ENCODE measurements at places on chromosomes 4 and X.

- DNase-seq, result no peak
Measured at GRCh38 chr4:12966726-12967125, 517.4 kb downstream of the RAB28 start.

- no peak for DNase-seq
Measured at GRCh38 chr4:146329050-146329716, 114.8 kb downstream of the REELD1 start.

DNA sequence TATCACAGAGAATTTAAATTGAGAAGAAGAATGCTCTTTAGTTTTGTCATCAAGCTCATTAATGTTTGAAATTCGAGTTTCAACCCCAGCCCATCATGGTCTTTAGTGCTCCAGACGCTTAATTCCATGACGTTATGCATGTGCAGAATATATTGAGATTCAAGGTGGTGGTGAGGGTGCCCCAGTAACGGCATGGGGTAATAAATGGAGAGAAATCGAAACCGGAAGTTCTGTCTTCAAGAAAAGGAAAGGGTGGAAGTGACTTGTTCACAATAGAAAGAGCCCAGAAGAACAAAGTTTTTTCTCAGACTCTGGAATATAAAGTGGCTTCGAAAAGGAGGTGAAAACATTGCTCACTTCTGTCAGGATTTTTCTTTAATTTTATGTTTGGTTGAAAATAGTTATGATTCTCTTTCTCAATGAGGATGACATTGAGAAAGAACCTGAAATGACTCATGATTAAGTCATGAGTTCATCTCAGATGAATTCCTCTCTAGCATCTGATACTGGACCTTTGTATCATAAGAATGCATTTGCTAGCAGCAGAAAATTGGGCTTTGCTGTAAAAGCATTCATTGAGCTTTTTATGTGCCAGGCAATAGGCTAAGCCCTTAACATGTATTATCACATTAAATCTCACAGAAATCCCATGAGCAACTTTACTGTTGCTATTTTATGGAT, 779 bp upstream of the DDX60L start:
- no peak for DNase-seq

GRCh38 chr4:38455092-38455862, 208.7 kb upstream of the KLF3 start:
- DNase-seq, result no peak

- no peak for DNase-seq
Measured at GRCh38 chr4:16365036-16365569, 138.8 kb upstream of the TAPT1 start.

DNA sequence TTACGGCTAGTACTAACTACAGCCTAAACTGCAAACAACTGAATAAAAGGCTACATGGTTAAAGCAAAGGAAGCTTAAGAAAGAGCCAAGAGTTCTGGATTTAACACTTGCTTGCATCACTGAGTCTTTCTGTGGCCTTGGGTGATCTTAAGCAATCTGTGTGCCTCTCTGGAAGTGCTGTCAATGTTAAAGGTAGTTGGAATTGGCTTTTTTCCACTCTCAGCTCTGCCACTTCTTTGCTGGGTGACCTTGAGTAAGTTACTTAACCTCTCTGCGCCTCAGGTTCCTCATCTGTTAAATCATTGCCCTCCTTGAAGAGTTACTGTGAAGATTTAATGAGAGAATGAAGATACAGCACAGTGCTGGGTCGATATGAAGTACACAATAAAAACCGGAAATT, 15.7 kb downstream of the SLC2A9 start:
- no peak for DNase-seq

DNA sequence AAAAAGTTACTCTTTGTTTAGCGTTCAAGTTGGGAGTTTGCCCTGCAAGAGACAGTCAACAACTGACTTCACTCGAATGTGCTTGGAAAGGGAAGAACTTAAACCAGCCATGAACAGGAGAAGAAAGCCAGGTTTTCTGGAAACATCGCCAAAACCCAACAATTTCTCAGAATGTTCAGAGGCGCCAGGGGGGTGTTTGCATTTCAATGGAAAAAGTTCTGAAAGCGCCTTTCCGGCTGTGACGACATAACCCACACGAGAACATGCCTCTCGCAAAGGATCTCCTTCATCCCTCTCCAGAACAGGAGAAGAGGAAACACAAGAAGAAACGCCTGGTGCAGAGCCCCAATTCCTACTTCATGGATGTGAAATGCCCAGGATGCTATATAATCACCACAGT, 78.1 kb upstream of the ADGRA3 start:
- DNase-seq, result no peak

GRCh38 chr4:154490234-154490582, 1.4 kb downstream of the DCHS2 start:
- DNase-seq, result no peak

GRCh38 chrX:84729809-84730208, 227.6 kb upstream of the HDX start:
- DNase-seq, result no peak

Measured in stimulated activated CD8-positive, alpha-beta memory T cell treated with anti-CD3 and anti-CD28 coated beads, Interleukin-7, amount 100 ng/mL, for 1 hour (primary cell).